ENCODE measurements at places on chromosomes 16 and 17. TPM values are rescaled to one million over a fixed set of nuclear protein-coding genes. Genes with fewer than 3 reads are reported as not detected.
A peak's percentile ranks its signal among the peaks of the same experiment; 100 is the strongest.

The OTOA gene
- not detected for total RNA-seq

- no peak overlapping the region for H3K4me3 ChIP-seq
- no peak overlapping the region for H3K27ac ChIP-seq
- no peaks in the 10 kb centered on the region for H3K4me1 ChIP-seq
- no peak for DNase-seq
- H3K36me3 ChIP-seq, result no peaks in the 10 kb centered on the region
Observed at GRCh38 chr16:27174798-27175197, 28.5 kb upstream of the KDM8 start.

DNA sequence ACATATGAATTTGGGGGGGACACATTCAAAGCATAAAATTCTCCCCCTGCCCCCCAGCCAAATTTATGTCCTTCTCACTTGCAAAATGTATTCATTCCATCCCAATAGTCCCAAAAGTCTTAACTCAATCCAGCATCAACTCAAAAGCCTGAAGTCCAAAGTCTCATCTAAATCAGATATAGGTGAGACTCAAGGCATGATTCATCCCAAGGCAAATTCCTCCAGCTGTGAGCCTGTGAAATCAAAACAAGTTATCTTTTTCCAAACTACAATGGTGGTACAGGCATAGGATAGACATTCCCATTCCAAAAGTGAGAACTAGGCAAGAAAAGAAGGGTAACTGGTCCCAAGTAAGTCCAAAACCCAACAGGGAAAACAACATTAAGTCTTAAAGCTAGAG is 5.9 kb upstream of the GOSR2 start:
- H3K4me3 ChIP-seq, result no peak overlapping the region
- peaks cover 9% of the 10 kb centered on the region for H3K36me3 ChIP-seq

DNA sequence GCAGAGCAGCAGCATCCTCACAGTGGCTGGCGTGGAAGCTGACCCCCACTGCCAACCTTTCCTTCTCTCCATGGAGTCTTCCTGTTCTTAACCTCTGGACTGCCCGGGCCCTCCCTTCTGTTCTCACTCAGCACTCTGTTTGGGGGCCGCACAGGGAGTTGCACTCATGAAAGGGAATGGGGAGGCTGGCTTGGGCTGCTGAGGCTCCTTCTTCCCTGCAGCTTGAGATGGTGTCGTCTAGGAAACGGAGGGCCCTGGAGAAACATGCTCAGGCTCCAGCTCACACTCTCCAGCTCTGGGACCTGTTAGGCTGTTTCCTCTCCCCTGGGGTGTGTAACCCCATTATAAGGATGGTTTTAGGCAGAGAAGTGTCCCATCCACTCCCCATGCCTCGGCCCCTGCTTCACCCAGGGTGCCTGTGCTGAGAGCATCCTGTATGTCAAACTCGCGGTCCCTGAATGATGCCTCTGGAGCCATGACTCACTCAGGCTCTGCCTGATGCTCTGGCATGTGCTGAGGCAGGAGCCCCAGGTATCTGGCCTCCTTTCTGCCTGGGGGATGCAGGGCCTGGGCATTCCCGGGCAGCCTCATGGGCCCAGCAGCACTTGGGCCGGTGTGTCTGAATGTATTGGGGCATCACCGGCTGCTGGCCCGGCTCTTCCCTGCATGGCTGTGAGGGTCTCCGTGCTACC is 18.9 kb downstream of the TMEM94 start:
- peak overlapping the region; percentile 60 for H3K27ac ChIP-seq
- DNase-seq, result no peak
- peaks cover 19% of the 10 kb centered on the region for H3K36me3 ChIP-seq
- no peaks in the 10 kb centered on the region for H3K27me3 ChIP-seq

DNA sequence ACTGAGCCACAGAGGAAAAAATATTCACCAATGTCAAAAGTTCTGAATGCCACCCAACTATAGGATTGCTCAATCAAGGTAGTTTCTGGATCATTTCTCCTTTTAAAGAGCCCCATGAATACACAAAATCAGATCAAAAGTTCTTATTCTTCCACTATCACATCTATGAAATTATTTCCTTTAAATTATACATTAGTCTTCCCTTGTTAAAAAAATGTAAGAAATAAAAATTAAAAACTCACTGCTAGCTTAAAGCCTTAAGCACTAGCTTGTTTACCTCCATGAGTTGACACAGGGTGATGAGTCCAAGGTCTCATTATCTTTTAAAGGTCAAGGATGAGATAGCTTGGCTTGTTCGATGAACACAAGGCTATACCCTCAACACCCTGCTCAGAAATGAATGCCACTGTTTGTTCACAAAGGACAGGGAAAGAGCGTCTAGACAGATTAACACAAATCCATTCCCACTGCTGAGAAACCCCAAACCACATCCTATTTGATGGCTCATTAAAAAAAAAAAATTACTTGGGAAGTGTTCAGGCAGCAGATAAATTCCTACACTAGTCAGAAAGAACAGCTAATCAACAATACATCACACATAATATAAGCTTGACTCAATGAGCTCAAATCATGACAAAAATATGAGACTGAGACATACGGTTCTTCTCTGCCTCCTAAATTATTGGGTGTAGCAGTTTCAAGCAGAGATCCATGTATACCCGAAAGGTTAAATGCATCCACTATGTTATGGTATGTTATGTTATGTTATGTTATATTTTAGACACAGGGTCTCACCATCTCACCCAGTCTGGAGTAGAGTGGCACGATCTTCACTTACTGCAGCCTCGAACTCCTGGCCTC is 118.9 kb downstream of the PARN start:
- no peak overlapping the region for H3K4me3 ChIP-seq
- no peaks in the 10 kb centered on the region for H3K36me3 ChIP-seq
- no peak for DNase-seq
- no peaks in the 10 kb centered on the region for H3K27me3 ChIP-seq
- H3K4me1 ChIP-seq, result no peaks in the 10 kb centered on the region

GRCh38 chr17:49850772-49851386 is 3.0 kb upstream of the TAC4 start:
- H3K27ac ChIP-seq, result peak overlapping the region; percentile 40
- H3K4me1 ChIP-seq, result no peaks in the 10 kb centered on the region
- no peak for DNase-seq
- no peaks in the 10 kb centered on the region for H3K36me3 ChIP-seq

- H3K27ac ChIP-seq, result no peak overlapping the region
- no peaks in the 10 kb centered on the region for H3K27me3 ChIP-seq
- DNase-seq, result no peak
- no peaks in the 10 kb centered on the region for H3K36me3 ChIP-seq
- H3K4me1 ChIP-seq, result no peaks in the 10 kb centered on the region
- H3K4me3 ChIP-seq, result no peak overlapping the region
Observed at GRCh38 chr16:24337013-24337412, 80.9 kb downstream of the CACNG3 start.

DNA sequence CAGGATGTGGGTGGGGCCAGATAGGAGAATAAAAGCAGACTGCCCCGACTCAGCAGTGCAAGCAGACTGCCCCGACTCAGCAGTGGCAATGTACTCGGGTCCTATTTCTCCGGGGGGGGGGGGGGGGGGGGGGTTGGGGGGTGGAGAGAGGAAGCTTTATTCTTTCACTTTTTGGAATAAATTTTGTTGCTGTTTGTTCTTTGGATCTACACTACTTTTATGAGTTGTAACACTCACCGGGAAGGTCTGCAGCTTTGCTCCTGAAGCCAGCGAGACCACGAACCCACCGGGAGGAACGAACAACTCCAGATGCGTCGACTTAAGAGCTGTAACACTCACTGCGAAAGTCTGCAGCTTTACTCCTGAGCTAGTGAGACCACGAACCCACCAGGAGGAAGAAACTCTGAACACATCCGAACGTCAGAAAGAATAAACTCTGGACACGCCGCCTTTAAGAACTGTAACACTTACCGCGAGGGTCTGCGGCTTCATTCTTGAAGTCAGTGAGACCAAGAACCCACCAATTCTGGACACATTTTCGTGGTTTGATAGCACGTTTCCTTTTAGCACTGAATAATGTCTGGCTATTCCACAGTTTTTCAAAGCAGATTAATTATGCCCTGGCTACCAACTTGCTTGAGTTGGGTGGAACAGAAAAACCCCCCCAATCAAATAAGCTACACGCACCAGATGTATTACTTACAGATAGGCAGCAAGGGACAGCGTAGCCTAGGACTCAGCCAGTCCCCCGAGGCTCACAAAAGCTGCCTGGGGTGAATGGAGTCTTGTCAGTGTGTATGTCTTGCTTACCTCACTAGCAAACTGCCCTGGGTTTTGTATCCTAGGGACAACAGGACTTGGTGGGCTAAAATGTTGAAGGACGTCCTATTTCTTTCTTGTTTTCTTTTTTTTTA is 11.9 kb downstream of the FZD2 start:
- no peak overlapping the region for H3K4me3 ChIP-seq
- DNase-seq, result no peak
- H3K4me1 ChIP-seq, result no peaks in the 10 kb centered on the region
- H3K27ac ChIP-seq, result no peak overlapping the region
- no peaks in the 10 kb centered on the region for H3K36me3 ChIP-seq
- H3K27me3 ChIP-seq, result no peaks in the 10 kb centered on the region

- DNase-seq, result no peak
- H3K36me3 ChIP-seq, result no peaks in the 10 kb centered on the region
- H3K4me1 ChIP-seq, result no peaks in the 10 kb centered on the region
- no peaks in the 10 kb centered on the region for H3K27me3 ChIP-seq
- no peak overlapping the region for H3K4me3 ChIP-seq
Observed at GRCh38 chr17:4100883-4101756, 41.7 kb downstream of the ZZEF1 start.

The SPNS3 gene
- not detected for total RNA-seq

GRCh38 chr16:58043571-58044155 is 18.1 kb downstream of the MMP15 start:
- H3K27ac ChIP-seq, result no peak overlapping the region
- H3K27me3 ChIP-seq, result no peaks in the 10 kb centered on the region
- no peak overlapping the region for H3K4me3 ChIP-seq
- DNase-seq, result no peak

The SNX20 gene
- total RNA-seq, result 5.1 TPM

The MAP1LC3B gene
- 78.1 TPM for total RNA-seq

The DNAH9 gene
- total RNA-seq, result 1.7 TPM

- no peaks in the 10 kb centered on the region for H3K4me1 ChIP-seq
- peak overlapping the region; percentile 99 for H3K27ac ChIP-seq
- H3K36me3 ChIP-seq, result peaks cover 22% of the 10 kb centered on the region
- no peak for DNase-seq
- H3K4me3 ChIP-seq, result peak overlapping the region; percentile 68
- no peaks in the 10 kb centered on the region for H3K27me3 ChIP-seq
Observed at GRCh38 chr16:3022684-3023414, 893 bp downstream of the HCFC1R1 start.

- DNase-seq, result no peak
- no peaks in the 10 kb centered on the region for H3K27me3 ChIP-seq
- no peak overlapping the region for H3K27ac ChIP-seq
Observed at GRCh38 chr17:72487731-72488494, 367.1 kb downstream of the SOX9 start.

The SSTR5 gene
- not detected for total RNA-seq

GRCh38 chr17:56823848-56824247 is 9.9 kb downstream of the C17orf67 start:
- DNase-seq, result no peak
- H3K27me3 ChIP-seq, result no peaks in the 10 kb centered on the region
- H3K4me3 ChIP-seq, result no peak overlapping the region
- no peaks in the 10 kb centered on the region for H3K36me3 ChIP-seq
- H3K4me1 ChIP-seq, result peaks cover 7% of the 10 kb centered on the region

The RCVRN gene
- not detected for total RNA-seq

DNA sequence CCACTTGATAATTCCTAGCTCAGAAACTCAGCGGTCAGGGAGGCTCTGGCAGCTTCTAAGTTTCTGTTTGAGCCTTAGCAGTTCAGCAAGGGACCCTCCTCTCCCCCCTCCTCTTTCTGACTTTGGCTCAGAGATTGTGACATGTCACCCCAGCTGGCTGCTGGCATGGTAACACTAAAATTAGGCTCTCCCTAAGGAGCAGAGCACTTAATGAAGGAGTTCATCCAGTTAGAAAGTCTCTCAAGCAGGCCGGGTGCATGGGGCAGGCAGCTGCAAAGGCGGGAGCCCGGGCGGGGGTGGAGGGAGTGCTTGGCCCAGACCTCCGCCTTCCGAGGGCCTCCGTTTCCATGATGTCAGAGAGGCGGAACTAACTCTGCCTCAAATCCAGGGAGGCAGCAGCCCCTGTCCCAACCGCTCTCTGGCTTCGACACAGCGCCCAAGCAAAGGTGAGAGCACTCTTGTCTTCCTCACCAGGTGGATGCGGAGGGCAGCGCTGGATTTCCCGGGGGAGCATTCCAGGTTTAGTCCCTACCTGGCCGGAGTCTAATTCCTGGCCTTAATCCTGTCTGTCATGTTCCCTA is 128.0 kb upstream of the PLCG2 start:
- no peaks in the 10 kb centered on the region for H3K27me3 ChIP-seq
- H3K27ac ChIP-seq, result peak overlapping the region; percentile 81
- peaks cover 27% of the 10 kb centered on the region for H3K36me3 ChIP-seq
- no peak overlapping the region for H3K4me3 ChIP-seq

DNA sequence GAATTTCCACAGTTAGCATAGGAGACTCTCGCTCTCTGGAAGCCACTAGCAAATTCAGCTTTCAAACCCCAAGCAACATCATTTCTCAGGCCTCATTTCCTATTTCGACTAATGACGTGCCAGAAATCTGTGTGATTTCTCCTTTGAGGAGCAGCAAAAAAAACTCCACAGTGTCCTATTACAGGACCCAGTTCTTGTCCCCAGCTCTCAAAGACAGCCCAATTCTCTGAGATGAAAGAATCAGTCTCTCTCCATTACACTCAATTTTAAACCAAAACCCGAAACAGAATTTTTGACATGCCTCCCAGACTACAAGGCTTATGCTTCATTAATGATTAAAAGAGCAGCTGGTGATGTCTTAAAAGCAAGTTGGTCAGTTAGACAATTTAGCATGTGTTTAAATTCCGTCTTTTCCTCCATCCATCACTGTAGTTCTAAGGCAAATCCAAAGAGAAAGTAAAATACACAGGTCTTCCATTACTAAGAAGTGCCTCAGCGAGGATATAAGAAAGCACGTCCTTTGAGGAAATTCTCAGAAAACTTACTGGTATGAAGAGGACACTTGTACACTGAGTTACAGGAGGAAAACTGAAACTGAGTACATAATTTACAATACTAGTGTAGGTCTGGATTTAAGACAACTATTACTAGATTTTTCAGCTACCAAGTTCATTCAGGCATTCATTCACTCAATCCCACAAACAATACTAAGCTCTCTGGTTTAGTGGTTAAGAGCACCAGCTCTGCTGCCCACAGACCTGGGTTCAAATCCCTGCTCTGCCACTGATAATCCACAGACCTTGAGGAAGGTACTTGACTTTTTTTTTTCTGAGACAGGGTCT is 12.5 kb downstream of the TOM1L2 start:
- no peaks in the 10 kb centered on the region for H3K36me3 ChIP-seq
- no peak for DNase-seq
- H3K4me3 ChIP-seq, result peak overlapping the region; percentile 23
- no peaks in the 10 kb centered on the region for H3K27me3 ChIP-seq
- H3K4me1 ChIP-seq, result no peaks in the 10 kb centered on the region
